GF-D8 (cell line): ENCODE measurements at places on chromosomes 1 and 21.

- no peak for DNase-seq
Measured at GRCh38 chr1:181141431-181141910, 53.0 kb downstream of the IER5 start.

DNA sequence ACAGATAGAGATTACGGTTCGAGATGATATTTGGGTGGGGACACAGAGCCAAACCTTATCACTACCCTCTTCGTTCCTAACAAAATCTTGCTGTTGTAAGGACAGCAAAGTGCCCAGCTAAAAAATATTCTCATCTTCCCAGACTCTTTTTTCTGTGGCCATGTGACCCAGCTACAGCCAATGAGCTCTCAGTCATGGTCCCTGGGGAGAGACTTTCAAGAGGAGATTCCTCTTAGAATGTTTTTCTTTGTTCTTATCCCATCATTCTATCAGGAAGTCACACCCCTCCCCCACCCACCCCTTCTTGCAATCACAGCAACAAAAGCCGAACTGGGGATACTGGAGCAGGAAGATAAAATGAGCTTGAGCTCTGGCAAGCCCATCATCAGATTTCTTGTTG lies 247.1 kb downstream of the CHRM3 start:
- no peak for DNase-seq

DNA sequence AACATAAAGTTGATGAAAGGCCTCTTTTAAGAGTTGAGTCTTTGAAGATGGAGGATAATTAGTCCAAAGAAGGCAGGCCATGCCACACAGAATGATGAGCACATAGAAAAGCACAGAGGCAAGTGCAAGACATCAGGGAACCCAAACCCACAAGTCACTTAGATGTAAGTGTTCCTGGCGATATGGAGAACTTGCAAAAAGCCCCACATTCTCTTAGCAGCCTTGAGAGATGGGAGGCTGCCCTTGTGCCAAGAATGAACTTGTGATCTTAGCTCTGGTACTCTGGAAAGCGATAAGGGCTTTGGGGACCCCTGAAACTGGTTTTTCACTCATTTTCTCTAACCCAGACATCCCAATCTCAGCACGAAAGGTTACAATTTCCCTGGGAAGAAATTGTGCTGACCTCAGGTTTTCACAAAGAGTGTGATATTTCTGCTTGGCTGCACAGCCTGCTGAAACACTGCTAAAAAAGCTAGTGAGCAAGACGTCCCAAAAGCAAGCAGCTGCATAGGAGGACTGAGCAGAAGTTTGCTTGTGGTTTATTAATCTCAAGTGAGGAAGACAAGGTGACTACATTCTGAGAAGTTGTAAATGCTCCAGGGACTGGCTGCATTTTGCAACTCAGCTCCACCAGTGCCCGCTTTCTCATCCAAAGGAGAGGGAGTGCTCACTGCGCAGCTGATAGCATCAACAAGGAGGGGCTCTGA lies 496.9 kb upstream of the CAMK1G start:
- no peak for DNase-seq

GRCh38 chr1:58183286-58183685 lies 363.2 kb downstream of the OMA1 start:
- DNase-seq, result no peak

- no peak for DNase-seq
Measured at GRCh38 chr1:213256438-213257087, 205.5 kb downstream of the RPS6KC1 start.

DNA sequence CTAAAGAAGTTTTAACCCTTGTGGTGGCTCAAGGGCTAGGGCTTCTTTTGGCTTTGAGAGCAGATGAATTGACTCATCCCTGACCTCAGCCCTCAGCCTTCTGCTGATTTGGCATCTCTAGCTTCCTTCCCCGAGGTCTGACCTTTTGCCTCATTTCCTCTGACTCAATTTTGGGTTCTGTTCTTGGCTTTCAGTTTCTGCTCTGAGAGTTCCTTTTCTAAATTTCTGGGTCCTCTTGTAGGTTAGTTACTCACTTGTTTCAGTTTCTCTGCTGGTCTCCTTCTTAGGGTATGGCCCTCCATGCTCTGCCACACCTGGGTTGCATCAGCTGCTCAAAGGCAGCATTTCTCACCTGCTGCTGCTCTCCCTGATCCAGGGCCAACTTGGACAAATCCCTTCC lies 19.4 kb downstream of the PDE4B start:
- peak; percentile 63 for DNase-seq

DNA sequence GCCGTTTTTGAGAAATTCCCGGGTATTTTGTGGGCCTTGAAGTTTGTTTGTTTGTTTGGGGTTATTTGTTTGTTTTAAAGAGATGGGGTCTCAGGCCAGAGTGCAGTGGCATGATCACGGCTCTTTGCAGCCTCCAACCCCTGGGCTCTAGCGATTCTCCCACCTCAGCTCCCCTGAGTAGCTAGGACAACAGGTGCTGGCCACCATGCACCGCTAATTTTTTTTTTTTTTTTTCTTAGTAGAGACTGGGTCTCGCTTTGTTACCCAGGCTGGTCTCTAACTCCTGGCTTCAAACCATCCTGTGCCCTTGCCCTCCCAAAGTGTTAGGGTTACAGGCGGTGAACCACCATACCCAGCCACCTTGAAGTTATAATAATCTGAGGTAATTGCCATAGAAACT lies 2.0 kb downstream of the CHTOP start:
- no peak for DNase-seq

DNA sequence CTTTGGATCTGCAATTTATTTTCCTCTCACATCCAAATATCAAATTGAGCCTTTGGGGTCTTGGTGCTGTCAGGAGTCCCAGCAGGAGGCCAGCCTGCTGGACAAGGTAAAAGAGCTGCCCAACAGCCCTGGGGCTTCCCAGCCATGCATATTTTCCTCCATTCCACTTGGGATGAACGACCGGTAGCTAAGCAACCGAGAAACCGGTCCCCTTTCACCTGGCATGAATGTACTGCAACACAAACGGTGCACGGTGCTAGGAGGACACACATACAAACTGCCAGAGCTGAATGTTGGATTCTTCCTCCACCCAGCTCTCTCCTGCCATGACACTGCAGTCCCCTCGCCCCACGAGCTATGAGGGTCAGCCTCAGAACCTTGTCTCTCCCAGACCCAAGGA lies 42.7 kb downstream of the BCAR3 start:
- no peak for DNase-seq

GRCh38 chr21:43893536-43894205 lies 28.6 kb downstream of the AGPAT3 start:
- peak; percentile 45 for DNase-seq

DNA sequence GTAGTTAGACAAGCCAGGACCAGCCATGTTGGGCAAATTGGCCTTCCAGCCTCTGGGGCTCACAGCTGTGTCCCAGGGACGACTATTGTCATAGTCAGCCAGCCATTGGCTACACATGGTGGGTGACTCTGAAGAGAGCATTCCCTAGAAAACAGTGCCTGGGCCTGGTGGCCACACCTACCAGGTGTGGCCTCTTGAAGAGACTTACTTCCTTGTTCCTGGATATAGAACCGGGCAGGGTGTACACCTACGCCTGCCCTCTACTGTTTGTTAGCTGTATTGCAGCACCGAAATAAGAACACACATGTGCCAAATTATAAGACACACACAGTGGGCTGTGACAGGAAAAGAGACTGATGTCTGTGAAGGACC lies 134.6 kb upstream of the ARHGEF16 start:
- peak; percentile 62 for DNase-seq

- DNase-seq, result no peak
Measured at GRCh38 chr1:187313115-187313514, 484.4 kb downstream of the PLA2G4A start.

DNA sequence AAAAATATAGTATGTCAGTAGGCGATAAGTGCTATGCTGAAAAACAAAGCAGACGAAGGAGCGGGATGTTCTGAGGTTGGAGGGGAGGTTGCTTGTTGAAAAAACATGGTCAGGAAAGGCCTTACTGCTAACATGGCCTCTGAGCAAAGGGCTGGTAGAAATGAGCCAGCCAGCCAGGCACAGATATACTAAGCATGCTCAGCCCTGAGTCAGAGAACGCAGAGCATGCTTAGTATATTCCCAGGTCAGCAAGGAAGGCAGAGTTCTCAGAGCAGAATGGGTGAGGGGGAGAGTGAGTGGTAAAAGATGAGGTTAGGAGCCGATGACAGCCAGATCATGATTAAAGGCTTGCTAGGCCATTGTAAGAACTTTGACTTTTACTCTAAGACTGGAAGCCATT lies 36.7 kb downstream of the ZBTB40 start:
- DNase-seq, result no peak

GRCh38 chr1:247337250-247337746 lies 5.6 kb upstream of the ZNF496 start:
- DNase-seq, result no peak

DNA sequence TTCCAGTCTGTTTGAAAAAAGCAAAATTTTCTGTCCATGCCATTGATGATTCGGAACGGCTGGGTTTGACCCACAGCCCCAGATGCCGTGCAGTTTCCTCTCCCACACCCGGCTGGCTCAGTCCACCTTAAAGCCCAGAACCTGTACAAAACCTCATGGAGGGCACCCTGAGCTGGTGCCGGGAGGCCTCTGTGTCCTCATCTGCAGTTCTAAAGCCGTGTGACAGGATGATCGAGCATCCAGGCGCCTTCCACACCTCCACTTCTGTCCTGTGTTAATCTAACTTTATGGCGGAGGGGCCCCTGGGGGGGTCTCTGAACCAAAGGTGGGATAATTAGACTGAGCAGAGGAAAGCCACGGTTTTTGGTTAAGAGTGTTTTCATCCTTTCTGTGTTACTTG lies 49.6 kb downstream of the SLC37A1 start:
- DNase-seq, result no peak

DNA sequence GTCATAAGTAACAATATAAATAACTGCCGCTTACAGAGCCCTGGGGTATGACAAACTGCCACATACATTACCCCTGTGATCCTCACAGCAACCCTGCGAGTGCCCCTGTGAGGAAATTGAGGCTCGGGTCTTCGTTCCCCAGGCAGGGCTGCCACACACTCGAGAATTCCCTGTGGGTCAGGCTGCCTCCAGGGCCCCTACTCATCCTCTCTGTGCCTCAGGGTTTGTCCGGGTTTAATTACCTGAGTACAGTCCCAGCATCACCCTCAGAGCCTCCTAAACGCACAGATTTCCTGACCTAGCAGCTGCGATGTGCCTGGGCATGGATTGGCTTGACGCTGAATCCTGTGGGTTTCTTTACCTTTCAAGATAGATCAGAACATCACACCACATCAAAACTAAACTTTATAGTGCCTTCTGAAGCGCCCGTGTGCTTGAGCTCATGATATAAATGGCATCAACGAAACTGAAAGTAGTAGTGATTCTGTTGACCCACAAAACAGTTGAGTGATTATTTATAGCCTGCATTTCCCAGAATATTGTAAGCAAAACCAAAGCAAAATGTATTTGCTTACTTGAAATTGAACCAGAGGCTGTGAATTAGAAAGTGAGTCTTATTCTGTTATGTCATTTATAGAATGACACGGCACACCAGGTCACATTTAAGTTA lies 14.0 kb downstream of the SLC37A1 start:
- DNase-seq, result no peak

DNA sequence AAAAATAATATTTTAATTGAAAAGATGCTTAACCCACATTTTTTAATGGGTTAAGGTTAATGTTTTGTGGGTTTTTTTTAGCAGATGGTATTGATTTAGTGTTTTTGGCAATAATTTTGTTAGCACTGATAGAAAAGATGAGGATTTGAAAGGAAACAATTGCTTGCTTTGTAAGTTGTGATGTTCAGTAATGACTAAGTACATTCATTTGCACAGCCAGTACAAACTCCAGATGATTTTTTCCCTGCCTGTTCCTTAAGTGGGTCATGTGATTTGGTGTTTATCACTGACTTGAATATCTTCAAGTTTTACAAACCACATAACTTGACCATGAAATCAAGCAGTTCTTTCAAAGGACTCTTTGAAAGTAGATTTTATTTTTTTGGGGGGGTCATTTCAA lies 15.0 kb downstream of the DISP1 start:
- no peak for DNase-seq

DNA sequence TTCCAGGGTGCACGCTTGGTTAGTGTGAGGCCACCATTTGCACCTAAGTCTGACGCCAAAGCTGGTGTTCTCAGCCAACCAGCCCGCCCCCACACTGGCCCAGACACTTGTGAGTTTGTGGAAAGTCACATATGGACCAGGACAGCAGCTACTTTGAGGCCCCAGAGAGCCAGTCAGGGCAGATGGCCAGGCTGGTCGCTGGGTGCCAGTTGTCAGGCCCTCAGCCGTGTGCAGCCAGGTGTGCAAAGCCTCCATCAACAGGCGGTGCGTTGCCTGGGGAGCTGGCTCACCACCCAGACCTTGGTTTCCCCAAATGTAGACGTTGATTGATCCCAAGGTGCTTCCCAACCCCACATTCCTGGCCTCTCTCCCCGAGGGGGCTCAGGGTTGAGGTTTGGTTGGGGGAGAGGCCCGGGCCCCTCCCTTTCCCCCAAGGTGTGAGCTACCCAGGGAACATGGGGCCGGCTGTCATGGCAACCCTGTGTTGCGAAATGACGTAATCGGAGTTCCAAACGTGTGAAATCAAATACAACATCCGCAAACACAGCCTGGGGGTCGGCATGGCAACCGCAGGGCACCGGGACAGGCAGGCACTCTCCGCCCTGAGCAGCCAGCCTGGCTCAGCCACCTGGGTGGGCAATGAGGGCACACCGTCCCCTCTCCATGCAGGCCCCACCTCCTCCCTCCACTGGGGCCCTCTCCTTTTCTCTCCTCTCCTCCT lies 42.2 kb upstream of the WNT4 start:
- DNase-seq, result no peak

- DNase-seq, result no peak
Measured at GRCh38 chr1:180981596-180982387, 40.9 kb downstream of the STX6 start.
